Posterior vena cava (tissue), 2 donors: ENCODE measurements at places on chromosomes 4 and X. TPM values are rescaled to one million over a fixed set of nuclear protein-coding genes. Genes with fewer than 3 reads are reported as not detected.

SLITRK4 gene
- total RNA-seq = 13.2 TPM

ARX gene
- not detected for total RNA-seq

GPR50 gene
- not detected for total RNA-seq

PNMA5 gene
- not detected for total RNA-seq

PDE5A gene
- total RNA-seq = 87.1 TPM

CFP gene
- total RNA-seq = 10.0 TPM
